ENCODE measurements at places on chromosomes 2 and 18.
A peak's percentile ranks its signal among the peaks of the same experiment; 100 is the strongest.

DNA sequence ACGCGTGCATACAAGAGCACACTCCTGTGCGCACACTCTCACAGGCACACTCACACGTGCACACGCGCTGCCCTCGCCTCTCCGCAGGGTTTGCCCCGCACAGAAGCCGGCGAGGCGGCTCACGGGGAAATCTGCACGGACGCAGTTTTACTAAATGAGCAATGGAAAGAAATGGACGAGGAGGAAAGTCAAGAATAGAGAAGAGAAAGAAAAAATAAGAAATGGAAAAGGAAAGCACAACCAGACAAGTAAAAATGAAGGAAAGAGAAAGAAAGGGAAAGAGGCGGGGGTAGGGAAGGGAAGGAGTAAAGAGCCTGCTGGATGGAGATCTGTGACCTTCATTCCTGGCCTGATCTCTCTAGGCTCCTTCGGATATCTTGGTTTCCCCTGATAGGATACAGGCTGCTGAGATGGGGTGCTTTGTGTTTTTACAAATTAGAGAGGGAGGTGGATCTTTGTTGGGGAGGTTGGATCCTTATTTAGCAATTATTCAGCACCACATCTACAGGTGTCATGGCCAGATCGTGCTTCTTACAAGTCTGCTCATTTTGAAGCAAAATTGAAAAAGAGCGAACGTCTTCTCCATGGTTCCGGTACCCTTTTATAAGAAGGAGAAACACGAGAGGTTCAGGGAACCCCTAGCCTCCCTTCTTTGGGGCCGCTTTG is 693 bp upstream of the LRP2 start:
- DNase-seq, result no peak

- DNase-seq, result no peak
These were observed 59.7 kb upstream of the CDH20 start for GRCh38 chr18:61273533-61273932.

DNA sequence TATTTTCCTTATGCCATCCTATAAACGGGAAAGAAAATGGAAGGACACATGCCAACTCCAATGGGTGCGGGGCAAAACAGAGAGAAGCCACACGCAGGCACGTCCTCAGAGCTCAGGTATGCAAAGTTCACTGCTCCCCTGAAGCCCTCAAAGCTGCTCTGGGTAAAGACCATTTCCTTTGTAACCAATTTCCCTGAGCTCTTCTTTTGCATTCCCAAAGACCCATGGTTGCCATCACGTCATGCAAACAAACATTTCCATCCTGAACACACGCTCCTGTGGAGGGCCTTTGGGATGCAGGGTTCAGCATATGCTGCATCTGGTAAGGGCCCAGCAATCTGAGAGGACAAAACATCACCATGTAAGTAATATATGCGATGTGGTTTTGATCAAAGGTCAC is 69.4 kb downstream of the EMILIN2 start:
- DNase-seq, result no peak

DNA sequence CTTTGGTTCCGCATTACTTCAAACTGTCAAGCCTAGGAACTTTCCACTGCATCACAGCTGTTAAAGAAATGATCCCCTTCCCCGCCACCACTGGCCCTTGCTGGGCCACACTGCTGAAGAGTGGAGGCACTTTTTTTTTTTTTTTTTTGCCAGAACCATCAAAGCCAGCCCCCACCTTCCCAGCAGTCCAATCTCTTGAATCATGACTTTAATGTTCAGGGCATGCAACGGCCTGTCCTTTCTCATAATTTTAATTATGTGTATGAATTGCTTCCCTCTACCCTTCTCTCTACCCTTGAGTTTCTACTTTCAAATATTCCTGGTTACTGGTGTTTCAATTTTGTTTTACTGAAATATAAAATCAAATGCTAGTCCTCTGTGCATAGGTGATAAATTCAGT is 102.1 kb upstream of the LMAN1 start:
- no peak for DNase-seq

DNA sequence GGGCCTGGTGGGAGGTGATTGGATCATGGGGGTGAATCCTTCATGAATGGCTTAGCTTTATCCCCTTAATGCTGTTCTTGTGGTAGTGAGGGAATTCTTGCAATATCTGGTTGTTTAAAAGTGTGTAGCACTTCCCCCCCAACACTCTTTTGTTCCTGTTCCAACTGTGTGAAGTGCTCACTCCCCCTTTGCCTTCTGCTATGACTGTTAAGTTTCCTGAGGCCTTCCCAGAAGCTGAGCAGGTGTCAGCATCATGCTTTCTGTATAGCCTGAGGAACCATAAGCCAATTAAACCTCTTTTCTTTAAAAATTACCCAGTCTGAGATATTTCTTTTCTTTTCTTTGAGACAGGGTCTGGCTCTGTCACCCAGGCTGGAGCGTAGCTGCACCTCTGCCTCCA is 139.4 kb downstream of the RNF152 start:
- no peak for DNase-seq

GRCh38 chr18:26575865-26576217 is 27.5 kb upstream of the KCTD1 start:
- DNase-seq, result no peak

DNA sequence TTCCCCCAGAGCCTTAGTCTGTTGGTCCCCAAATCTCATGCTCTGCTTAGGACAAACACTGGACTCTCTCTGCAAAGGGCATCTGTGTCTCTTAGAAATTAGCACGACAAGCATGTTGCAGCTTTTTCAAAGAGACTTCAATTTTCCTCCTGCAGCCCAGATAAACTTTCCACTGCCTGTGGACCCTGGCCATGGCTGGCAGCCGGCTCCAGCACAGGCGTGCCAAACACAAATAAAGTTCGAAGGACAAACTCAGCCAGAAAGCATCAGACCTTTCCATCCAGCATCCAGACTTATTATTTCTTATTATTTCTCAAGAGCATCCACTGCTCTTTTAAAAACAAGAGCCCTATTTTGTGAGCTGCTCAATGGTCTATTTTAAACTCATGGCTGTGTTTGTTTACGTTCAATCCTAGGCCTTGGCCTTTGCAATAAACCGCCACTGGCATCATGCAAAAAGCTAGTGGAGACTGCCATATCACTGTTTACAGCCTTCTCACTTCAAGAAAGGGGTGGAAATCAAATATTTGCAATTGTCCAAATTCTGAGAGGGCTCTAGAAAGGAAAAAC is 300.8 kb downstream of the BCL11A start:
- no peak for DNase-seq

DNA sequence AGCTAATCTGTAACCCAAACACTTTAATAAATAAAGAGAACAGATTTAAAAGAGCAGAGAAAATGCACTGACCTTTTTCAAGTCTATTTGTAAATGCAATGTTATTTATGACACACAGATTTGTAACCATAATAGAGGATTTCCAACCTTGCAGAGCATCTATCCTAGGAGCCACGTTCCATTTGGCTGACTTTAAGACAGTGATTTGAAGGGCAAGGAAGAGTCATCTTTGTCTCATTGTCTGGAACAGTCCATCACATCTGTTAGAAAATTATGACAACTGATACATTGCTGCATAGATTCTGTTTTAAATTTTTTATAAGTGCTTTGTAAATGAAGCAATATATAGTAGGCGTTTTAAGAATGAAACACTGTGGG is 90.8 kb upstream of the L3MBTL4 start:
- DNase-seq, result no peak

- DNase-seq, result no peak
These were observed 714.2 kb downstream of the SUCLG1 start for GRCh38 chr2:83744855-83745254.

DNA sequence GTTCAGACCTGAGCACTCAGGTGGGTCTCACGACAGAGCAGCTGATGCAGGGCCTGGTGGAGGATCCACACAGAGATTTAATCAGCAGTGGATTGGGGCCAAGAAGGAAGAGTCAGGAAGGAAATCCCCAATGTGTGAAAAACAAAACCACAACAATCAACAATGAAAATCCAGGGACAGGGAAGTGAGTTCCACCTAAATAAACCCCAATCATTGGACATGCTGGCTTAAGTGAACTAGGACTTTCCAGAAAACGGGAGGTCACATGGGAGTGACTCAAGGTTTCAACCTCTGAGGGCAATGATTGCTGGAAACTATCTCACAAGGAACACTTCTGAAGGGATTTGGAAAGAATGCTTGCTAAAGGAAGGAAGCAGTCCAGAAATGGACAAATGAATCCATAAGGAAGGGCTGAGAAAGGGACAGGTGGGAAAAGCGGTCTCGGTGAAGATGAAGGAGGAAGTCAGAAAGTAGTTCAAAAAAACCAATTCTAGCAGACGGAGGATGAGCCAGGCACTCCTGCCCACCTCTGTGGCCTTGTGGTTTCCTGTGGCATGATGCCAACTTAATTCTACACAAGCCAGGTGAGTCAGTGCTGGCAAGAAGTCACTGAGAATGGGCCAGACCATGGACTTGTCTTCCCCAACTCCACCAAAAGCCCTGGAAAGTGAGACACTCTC is 15.4 kb upstream of the XDH start:
- no peak for DNase-seq

- no peak for DNase-seq
These were observed 260.6 kb upstream of the NT5C1B start for GRCh38 chr2:18849841-18850578.

DNA sequence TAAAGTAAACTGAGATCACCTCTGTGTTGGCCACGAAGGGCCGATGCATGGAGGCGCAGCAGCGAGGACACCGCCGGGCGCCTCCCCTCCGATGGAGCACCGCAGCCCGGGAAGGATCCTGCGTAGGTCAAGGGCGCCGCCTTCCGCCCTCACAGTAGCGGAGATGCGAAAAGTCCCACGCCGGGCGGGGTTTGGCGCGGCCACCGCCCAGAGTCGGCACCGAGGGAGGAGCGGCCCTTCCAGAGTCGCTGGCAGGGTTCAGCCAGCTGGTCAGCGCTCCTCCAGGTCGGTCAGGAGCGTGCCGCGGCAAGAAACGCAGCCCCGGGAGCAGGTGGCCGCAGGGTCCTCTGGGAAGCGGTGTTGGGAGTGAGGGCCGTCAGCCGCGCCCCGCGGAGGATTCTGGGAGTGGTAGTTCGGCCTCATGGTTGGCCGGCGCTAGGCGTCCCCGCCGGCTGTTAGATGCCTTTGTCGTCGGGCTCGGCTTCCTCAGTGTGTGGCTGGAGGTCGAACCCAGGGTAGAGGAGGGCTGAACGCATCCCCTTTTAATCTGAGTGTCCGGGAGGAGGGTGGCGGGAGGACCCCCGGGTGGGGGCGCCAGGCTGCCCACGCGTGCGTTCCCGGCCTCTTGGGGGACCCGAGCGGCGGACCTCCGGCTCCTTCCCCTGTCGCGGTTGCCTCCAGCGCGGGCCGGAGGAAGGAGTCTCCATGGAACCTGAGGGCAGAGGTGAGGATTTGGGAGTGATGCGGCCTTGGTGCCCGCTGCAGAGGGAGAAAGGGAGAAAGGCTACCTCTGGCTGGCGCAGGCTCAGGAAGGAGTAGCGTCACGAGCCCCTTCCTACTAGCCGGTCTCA is at the start of gene ZNF892:
ZNF892 (plus strand) TSS at position 411 of the 851 bp plus-strand sequence; CDS start at position 706, 295 bp downstream.
- DNase-seq, result peak; percentile 94

DNA sequence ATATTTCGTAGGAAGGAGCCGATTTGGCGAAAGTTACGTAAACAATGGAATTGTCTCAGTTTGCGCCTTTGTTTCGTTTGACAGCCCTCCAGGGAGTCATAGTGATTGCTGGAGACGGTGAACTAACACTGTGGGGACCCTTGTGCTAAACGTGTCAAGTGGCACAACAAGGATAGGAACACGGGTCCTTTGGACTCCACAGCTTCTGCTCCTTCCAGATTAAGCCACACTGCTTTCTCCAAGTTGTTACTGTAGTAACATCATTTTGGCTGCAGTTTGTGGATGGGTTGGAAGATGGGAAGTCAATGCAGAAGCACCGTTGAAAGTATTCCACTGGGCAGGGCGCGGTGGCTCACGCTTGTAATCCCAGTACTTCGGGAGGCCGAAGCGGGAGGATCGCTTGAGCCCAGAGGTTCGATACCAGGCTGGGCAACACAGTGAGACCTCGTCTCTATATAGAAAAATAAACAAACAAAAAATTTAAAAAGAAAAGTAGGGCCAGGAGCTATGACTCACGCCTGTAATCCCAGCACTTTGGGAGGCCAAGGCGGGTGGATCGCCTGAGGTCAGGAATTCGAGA is 636 bp upstream of the IMMT start:
- DNase-seq, result no peak

DNA sequence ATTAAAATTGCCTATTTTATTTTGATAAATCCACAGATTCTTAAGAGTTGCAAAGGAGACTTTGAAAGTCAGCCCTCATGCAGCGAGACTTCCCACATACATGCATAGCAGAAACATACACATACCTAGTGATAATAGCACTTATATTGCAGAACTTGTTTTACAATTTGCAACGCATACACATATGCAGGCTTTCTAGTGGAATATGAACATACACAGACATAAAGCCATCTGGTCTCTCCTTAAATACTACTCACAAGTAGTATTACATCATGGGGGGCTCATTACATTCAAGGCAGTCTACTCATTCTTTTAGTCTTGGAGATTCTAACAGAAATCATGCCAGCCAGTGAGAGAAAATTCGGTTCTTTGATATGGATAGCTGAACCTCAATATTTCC is 295.1 kb upstream of the RND3 start:
- DNase-seq, result no peak

DNA sequence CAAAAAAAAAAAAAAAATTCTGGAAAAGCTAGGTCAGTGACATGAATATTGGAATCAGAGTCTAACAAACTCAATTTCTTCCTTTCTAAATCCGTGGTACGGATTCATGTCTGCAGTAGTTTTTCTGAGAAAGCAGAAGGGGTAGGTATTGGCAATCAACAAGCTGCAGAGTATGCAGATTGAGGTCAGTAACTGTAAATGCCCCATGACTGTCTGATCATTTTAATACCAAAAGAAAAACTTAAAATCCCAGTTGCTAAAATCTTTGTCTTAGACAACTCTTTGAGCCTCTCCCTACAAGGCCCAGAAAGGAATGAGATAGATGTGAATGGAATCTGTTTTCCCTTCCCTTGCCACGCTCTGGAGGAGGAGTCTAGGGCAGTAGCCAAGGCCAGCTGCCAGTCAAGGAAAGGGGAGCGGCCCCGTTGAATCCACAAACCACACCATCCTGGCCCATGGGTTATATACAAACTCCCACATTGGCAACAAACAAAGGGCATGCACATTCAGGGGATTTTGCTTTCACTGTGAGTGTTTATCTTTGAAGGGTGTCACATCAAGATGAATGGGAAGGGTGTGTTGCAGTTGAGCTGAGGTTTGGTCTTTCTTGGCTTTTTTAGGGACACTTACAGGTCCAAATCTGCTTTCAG is 6.1 kb upstream of the CASP8 start:
- no peak for DNase-seq

- DNase-seq, result no peak
These were observed 29.5 kb upstream of the LAPTM4A start for GRCh38 chr2:20080839-20081415.

GRCh38 chr2:8494589-8494988 is 187.3 kb upstream of the ID2 start:
- no peak for DNase-seq

DNA sequence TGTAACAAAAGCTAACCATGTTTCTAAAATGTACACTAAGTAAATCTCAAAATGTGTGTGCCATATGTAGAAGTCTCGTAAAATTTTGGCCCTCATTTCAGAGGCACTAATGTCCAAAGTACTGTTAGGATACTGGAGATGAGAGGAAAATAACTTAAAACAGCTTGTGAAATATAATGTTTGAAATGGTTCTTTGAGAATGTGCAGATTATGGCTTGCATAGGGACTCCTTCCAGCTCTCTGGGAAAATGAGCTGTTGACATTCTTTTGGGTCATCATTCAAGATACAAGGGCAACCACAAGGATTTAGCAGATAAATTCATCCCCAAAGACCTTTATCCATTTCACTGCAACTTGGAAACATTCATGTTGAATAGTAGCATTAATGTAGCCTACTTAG is 38.1 kb upstream of the OTX1 start:
- DNase-seq, result no peak

GRCh38 chr2:207969249-207969648 is 56.1 kb downstream of the PLEKHM3 start:
- DNase-seq, result no peak

GRCh38 chr2:186540941-186541340 is 48.9 kb upstream of the ITGAV start:
- DNase-seq, result no peak

Measured in left forelimb (tissue), 1 donor.